ENCODE measurements at places on chromosomes 4 and X.

- no peak for DNase-seq
Measured at GRCh38 chr4:6562931-6563901, 11.8 kb upstream of the MAN2B2 start.

DNA sequence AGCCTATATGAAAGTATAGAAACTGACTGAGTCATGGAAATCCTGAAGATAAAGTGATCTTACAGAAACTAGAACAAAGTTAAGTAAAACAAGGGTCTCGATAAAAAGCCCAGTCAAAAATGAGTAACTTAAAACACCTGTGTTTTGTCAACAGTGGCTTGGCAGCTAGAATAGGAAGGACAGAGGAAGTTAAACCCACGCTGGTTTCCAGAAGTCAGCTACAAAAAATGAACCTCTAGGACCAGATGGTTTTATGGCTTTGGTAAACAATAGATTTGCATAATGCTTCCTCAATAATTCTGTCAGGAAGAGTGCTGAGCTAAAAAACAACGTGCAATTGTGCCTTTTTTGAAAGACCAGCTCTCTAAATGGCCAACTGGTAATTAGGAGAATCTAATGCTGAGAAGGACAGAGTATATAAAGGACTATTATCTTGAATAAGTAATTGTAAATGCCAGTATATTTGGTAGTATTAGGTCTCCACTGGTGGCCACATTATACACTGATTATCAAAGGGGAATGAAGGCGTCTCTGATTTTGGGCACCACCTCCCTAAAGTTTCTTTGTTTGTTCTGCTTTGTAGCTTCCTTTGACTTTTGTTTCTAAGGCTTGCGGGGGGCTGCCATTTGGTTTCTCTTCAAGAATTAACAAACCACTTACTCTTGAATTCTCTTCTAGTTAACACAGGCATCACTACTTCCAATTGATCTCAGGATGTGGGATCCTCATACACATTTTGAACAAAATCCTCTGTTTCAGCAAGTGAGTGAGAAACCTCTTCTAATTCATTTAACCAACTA is 72.2 kb upstream of the PPP3CA start:
- peak; percentile 33 for DNase-seq

- DNase-seq = no peak
Measured at GRCh38 chrX:48835524-48836329, at the start of gene PCSK1N. Gene PCSK1N, minus strand, starts transcription at chrX:48835610. Its CDS starts 78 bp downstream, at chrX:48835532.

- no peak for DNase-seq
Measured at GRCh38 chr4:185925910-185926360, 113.9 kb upstream of the SORBS2 start.

- peak; percentile 71 for DNase-seq
Measured at GRCh38 chr4:39664828-39665731, 26.4 kb upstream of the SMIM14 start.

- peak; percentile 22 for DNase-seq
Measured at GRCh38 chr4:147942729-147943128, 210.8 kb downstream of the ARHGAP10 start.

DNA sequence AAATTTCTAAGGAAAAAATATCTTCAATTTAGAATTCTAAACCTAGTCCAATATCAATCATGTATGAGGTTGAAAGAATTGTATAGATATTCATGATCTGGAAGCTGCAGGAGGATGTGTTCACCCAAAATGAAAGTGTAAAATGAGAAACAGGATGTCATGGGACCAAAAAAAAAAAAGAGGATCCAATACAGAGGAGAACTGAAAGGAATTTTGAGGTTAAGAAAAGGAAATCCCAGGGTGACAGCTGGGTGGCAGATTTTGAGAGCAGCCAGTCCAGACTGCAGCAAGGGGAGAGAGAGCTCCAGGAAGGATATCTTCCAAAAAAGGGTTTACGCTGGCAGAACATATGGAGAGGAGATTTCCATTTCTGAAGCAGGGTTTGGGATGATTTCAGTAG is 38.9 kb downstream of the TLR10 start:
- DNase-seq = no peak

- DNase-seq = no peak
Measured at GRCh38 chr4:21709761-21710160, 238.8 kb downstream of the KCNIP4 start.

GRCh38 chrX:2492531-2493218 is 8.1 kb downstream of the DHRSX start:
- DNase-seq = no peak

- peak; percentile 52 for DNase-seq
Measured at GRCh38 chrX:38973322-38973721, 172.1 kb downstream of the MID1IP1 start.

DNA sequence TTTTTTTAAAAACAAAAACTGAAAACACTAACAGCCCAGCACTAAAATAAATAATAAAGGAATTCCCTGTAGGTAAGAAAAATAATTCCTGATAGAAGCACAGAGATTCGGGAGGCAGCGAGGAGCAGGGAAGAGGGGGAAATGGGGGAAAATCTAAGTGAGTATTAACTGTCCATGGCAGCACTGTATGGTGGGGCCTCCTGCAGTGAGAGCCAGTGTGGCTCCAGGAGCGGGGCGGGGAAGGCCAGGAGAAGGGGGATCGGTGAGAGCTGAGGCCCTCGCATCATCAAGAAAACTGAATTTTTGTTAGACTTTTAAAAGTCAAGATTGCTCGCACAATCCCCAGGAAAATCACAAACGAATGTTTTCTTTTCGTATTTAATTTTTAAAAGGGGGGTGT is 14.1 kb downstream of the RNF212 start:
- no peak for DNase-seq

GRCh38 chrX:39140581-39140980 is 339.3 kb downstream of the MID1IP1 start:
- DNase-seq = no peak

GRCh38 chrX:97155816-97156215 is 272.1 kb downstream of the RPA4 start:
- DNase-seq = no peak
